ENCODE measurements at places on chromosomes 2 and 18.

DNA sequence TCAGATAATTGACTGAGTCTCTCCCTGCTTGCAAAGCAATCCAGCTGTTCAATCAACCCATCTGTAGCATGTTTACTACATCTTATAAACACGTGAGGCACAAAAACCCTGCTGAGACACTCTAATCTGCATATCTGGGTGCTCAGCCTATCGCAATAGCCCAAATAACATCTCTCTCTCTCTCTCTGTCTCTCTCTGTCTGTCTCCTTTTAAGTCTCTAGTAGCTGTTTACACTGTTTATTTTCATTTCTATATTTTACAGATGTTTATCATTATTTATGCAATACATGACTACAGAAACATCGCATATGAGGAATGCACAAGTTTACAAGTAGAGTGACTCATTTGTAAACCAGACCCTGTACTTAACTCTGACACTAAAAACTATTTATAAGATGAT is 422.1 kb upstream of the DSEL start:
- DNase-seq: no peak

- peak; percentile 28 for DNase-seq
Measured at GRCh38 chr2:115303-115702, 69.0 kb upstream of the FAM110C start.

GRCh38 chr2:231341100-231341499 is 54.4 kb upstream of the B3GNT7 start:
- DNase-seq: no peak

- DNase-seq: no peak
Measured at GRCh38 chr2:118721817-118722551, 125.5 kb downstream of the EN1 start.

DNA sequence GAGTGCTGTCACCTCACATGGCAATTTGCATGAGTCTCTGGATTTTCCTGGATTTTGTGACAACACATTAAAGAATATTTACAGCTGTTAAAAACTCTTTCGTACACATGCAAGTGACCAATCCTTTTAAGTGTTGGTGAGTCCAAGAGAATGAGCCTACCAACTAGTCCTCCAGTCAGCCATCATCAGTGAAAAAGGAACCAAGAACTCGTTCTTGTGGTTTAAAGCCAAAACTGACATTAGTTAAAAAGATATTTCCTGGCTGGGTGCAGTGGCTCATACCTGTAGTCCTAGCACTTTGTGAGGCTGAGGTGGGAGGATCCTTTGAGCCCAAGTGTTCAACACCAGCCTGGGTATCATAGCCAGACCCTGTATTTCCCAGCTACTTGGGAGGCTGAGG is 215.4 kb upstream of the ITGA4 start:
- DNase-seq: peak; percentile 24

DNA sequence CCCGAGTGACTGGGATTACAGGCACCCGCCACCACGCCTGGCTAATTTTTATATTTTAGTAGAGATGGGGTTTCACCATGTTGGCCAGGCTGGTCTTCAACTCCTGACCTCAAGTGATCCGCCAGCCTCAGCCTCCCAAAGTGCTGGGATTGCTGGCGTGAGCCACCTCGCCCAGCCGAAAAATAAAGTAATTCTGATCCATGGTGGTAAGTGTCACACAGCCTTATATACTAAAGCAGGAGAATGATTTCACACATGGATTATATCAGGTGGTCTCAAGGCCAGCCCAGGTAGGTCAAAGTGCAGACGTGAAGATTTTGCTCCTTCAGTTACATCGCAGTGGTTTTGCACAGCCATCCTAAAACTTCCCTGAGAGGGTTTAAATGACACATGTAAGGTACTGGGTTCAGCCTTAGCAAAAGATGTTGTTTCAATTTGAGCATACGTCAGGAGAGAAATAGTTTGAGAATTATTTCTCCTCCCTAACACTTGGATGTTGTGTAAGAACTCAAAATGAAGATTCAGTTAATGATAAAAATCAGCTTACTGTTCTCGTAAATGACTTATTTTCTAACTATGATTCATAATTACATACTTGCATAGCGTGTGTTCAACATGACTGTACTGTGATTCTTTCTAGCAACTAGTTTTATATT is 93.0 kb upstream of the SLC39A10 start:
- no peak for DNase-seq

- no peak for DNase-seq
Measured at GRCh38 chr18:6401687-6402086, 13.0 kb downstream of the L3MBTL4 start.
